Muscle of leg (tissue), 16 donors: ENCODE measurements at places on chromosomes 2 and 18. TPM values are rescaled to one million over a fixed set of nuclear protein-coding genes. Genes with fewer than 3 reads are reported as not detected.
A peak's percentile ranks its signal among the peaks of the same experiment; 100 is the strongest.

Gene MYO5B
- polyA plus RNA-seq: 1.3 TPM

DNA sequence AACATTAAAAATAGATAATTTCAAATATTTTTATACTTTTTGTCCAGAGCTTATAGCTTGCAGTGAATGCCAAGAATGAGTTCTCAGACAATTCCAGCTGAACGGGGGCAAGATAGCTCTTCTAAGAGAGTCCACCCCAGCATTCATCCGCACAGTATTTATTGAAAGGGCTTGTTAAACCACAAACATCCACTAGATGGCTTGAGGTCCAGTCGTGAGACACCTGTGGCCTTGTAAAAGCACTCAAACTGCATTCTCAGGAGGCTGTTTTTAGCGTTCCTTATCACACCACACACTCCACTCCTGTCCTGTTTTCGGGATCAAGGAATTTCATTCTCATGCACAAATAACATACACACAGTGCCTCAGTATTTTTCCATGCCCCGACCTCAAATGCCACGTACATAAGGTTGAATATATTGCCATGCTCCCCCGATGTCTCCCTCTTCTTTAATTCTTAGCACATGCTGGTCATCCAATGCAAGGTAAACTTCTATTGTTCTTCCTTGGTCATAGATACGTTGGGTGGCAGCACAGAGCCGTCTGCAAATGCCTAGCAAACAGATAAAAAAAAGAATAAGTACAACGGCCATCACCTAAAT, 47.4 kb downstream of the DNAJC10 start:
- peak; percentile 18 for DNase-seq

Gene ACADL
- polyA plus RNA-seq: 9.1 TPM

Gene MTCL1
- 22.8 TPM for polyA plus RNA-seq

DNA sequence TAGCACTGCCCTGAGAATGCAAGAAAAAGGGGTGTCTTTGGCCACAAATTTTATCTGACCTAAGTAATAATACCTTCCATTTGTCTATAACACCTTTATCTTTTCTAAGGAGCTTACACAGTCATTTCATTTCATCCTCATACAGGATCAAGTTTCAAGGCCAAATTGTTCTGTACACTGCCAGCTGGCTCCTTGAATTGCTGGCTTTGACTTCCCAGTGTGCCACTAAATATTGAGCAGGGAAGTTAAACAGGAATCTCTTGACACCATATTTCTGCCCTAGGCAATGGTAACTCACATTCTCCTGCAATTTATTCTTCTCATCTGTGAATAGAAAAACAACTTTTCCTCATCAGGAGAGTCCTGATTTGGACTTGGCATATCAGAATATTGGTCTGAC, 195.1 kb upstream of the LRP1B start:
- peak; percentile 0 for DNase-seq

- DNase-seq: no peak
These were observed 62.6 kb downstream of the DSEL start for GRCh38 chr18:67453901-67454300.

Gene ASB18
- polyA plus RNA-seq: 3.6 TPM

DNA sequence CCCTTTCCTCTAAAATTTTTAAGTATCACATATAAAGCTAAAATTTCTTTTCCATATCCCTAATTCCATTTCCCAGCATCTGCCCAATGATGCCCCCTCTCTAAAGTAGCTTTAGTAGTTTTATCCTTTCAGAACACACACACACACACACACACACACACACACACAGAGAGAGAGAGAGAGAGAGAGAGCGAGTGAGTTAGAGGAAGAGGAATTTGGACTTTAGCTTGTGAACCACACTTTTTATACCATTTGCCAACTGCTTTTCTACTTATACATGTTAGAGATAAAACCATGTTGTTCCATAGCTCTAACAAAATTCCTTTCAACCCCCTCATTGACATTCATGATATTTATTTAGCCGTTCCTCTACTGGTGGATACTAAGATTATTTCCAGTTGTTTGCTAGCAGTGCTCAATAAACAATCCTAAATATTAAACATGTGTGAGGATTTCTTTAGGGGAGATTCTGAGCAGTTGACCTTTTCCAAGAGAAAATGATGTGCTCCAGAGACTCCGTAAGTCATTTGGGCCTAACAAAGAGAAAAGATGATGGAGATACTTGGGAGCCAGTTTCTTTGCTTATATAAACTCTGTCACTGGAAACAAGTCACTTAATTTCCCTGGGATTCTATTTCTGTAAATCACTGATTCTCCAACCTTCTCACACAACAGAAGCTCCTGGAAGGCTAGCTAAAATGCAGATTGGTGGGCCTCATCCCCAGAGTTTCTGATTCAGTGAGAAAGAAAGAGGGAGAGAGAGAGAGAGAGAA, 229.7 kb upstream of the SP5 start:
- DNase-seq: peak; percentile 60

Gene EMILIN1
- 133 TPM for polyA plus RNA-seq

Gene MALT1
- 10.7 TPM for polyA plus RNA-seq

Gene NCKAP1
- 76.0 TPM for polyA plus RNA-seq

DNA sequence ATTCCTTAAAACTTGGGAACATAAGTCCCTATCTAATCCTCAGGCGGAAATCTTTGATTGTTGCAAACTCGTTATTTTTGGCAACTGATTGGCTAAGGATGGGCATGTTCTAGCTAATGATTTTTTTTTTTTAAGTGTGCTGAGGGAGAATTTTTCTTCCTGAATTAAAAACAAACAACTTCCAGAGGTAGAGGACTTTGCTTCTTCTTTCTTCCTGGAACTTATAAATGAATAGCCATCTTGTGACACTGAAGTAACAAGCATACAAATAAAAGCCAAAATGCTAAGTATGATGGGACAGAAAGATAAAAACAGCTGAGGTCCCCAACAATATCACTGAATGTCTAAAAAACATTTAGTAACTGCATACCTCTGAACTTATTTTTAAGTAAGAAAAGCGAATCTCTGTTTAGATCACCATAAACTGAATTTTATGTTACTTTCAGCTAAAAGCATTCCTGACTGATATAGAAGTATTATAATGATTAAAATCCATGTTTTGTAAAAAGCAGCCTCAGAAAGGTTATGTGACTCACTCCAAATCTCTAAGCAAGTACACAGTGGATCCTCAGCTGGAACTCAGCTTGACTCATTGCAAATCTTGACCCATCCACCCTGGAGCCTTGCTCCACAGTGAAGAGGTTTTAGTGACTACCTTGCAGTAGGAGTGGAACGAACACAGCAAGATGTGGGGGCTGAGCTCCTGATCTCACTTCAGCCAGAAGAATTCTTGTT, 344.4 kb downstream of the CLIP4 start:
- no peak for DNase-seq

DNA sequence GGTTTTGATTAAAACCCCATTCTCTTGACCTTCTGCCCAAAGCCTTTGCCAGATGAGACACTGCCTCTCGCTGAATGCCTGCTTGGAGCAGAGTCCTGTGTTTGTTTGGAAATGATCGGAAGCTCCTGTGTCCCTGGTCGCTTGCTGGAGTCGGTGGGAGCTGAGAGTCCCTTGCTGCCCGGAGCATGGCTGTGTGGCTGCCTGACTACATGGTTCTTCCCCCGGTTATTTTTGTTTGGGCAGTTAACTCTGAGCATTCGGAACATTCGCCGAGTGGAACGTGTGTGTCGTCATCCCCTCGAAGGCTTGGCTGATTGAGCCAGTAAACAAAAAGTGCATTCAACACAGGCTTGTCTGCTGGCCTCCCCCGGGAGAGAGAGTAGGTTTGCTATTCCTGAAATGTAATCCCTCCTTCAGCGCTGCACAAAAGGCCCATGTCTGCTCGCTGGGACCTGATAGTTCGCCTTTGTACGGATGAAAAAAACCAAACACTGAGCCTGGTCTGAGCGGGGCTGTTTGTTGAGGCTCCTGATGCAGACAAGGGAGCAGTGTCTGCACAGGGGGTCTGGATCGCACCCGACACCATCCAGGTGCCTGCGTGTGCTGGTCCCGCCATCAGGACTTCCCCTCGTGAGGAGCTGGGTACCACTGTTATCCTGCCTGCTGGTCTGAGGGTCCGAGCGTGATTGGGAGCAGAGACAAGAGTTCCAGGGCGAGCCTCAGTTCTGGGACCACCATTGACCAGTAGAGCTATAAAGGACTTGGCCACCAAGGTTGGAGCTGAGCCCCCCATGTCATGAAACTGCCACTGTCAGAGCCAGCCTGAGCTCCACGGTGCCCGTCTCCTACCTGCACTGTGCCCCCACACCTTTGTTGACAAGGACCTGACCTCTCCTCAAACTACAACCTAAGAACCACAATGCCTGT, 83.8 kb downstream of the AGAP1 start:
- peak; percentile 88 for DNase-seq

DNA sequence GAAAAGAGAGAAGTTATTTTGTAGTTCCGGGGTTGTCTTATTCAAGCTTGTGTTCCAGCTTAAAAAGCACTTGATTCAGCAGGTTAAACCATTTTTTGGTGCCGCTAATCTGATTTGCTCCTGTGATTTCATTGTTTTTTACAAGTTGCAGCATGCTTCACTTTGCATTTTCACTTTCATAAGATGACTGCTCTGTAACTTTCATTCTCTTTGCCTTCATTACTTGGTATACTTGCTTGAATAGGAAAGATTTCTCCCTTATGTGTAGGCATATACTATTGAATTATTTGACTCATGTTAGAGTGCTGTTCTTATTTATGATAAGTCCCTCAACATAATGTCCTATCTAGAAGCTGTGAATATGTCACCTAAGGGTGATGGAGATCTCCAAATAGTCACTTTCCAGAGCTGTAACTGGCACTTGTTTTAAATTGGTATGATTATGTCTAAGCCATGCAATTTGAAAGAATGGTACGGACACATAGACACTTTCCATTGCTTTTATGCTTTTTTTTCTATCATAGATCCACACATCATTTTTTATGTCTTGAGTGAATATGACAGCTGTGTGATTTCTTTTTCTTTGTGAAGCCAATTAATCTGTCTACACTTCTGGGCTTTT, 254.5 kb downstream of the DSEL start:
- no peak for DNase-seq

GRCh38 chr18:46344416-46345180, 240.4 kb downstream of the HAUS1 start:
- DNase-seq: no peak

- peak; percentile 57 for DNase-seq
These were observed 78.8 kb upstream of the GAREM1 start for GRCh38 chr18:32549248-32550110.

DNA sequence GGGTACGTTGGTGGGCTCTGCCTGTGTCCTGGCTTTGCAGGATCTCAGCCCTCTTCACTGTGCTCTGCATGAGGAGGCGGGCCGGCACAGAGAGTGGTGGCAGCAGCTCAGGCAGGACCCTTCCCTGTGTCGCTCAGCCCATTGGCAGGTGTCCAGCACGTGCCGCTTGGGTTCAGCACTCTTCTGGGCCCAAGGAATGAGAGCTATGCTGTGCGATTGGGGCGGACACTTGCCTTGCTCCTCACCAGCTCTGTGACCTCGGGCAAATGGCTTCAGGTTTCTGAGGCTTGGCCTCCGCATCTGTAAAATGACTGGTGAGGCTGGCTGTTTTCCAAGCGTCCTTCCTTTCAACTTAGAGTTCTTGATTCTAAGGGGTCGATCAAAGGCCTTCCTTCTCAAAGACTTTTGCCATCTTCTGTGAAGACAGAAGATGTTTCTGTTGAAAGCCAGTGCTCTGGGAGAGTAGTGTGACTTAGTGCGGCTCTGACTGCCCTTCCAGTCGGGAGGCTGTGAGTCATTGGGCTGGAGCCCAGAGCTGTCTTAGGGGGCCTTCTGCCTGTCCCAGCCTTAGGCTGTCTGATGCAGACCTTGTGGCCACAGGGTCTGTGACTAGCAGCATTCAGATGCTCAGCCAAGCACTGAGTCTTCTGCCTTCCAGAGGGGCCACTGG, 35.6 kb downstream of the GLI2 start:
- DNase-seq: peak; percentile 84

Gene PLA2R1
- polyA plus RNA-seq: 4.1 TPM

GRCh38 chr2:11799826-11800225, 53.4 kb downstream of the LPIN1 start:
- DNase-seq: no peak

GRCh38 chr2:67899187-67899586, 163.6 kb downstream of the C1D start:
- DNase-seq: no peak

DNA sequence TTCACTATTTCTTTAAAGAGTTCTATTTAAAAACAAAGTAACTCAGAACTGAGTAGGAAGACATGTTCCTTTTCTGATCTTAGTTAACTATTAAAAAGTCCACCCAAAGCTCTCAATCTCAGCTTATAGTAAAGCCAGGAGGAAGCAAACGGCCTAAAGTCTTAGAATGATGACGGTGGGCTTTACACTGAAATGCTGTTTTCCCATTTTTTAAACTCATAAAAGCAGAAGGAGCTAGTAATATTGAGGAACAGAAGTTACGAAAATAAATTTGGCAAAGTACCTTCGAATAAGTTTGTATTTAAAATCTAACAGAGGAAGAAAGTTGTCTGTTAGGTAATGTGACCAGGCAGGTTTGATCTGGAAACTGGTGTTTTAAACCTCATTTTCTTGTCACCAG, 111.1 kb downstream of the ZNF532 start:
- DNase-seq: no peak

DNA sequence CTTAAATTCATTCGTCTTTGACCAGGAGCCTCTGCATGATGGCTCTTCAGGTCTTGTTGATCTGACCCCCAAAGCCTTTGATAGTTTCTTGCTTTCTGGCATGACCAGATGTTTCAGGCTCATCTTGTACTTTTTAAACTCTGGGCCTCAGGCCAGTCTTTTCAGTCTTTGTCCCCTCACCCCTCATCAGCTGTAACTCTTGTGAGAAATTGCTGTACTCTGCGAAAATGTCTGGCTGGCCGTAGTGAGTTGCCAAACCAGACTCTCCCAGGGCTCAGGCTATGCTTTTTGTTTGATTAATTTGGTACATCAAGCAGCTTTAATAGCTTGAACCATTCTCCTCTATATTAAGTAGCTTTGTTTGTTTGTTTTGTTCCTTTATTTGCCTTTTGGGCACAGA, 75.9 kb downstream of the BABAM2 start:
- DNase-seq: peak; percentile 88

DNA sequence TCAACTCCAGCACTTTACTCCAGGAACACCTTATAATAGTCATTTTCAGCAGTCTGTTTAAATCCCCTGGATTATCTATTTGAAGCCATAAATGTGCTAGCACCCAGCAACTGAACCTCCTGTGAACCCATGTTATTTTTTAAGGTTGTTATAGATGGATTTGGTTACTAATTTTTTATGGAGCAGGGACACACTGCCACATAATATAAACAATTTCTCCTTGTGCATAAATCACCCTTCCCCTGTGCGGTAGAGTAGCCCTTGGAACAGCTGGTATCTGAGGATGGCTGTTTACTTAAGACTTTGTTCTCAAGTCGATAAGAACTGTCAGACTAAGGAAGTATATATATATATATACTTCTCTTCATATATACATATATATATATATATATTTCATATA, 367.4 kb downstream of the EPHA4 start:
- no peak for DNase-seq

- DNase-seq: no peak
These were observed 1.5 kb downstream of the TRMT61B start for GRCh38 chr2:28868611-28869010.

DNA sequence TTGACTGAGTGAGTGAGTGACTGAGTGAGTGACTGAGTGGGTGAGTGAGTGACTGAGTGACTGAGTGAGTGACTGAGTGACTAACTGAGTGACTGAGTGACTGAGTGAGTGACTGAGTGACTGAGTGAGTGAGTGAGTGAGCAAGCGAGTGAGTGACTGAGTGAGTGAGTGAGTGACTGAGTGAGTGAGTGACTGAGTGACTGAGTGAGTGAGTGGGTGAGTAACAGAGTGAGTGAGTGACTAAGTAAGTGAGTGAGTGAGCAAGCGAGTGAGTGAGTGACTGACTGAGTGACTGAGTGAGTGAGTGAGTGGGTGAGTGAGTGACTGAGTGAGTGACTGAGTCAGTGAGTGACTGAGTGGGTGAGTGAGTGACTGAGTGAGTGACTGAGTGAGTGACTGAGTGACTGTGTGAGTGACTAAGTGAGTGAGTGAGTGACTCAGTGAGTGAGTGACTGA, 11.9 kb downstream of the MAL start:
- no peak for DNase-seq
